Activated T-helper 1 cell treated with Interleukin-2 at 50 U/mL for 16 hours (primary cell): ENCODE measurements at places on chromosomes 7 and 10.

GRCh38 chr10:91462423-91462822 is 52.3 kb downstream of the HECTD2 start:
- DNase-seq: no peak

DNA sequence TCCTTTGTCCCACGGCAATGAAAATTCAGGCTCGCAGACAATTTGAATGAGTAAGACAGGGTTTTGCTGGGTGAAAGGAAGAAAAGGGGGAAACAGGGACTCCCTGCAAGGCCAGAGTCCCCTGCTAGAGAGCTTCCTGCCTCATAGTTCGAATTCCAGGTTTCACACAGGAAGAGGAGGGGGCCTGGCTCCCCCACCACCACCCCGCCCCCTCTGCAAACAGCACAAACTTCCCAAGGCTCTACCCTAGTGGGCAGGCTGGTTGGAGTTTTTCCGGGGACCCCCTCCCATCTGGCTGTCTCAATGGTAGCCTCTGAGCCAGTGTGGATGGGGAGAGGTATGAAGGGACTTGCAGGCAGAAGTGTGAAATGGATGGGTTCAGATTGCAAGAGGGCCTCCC is 57.4 kb upstream of the NEBL start:
- no peak for DNase-seq

GRCh38 chr7:106015381-106016218 is 52.5 kb downstream of the CDHR3 start:
- DNase-seq: no peak

DNA sequence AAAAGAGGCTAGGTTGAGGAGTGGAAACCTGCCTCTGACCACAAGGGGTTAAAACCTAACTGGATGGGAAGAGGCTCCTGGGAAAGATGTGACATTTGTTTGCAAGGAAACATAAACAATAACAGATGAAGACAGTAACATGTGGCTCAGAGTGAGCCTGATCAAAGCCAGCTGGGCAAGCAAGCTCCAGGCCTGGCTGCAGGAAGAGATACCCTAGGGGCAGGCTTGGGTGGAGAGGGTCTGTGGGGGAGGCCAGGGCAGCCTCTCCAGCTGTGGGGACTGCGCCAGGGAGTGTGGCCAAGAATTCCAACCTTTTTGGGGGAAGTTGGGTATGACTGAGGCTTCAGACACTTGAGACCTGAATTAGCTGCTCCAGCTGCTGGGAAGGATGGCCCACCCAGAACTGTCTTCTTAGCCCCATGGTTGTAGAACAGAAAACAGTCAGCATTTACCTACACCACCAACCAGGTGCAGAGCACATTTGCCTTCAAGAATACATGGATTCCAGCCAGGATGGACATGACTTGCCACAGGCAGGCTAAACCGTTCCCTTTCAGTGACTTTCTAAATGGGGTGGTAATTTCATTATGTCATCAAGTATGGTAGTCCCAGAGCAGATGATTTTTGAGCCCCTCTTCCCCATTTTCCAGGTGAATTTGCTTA is 10.4 kb upstream of the FAM170B start:
- DNase-seq: no peak

DNA sequence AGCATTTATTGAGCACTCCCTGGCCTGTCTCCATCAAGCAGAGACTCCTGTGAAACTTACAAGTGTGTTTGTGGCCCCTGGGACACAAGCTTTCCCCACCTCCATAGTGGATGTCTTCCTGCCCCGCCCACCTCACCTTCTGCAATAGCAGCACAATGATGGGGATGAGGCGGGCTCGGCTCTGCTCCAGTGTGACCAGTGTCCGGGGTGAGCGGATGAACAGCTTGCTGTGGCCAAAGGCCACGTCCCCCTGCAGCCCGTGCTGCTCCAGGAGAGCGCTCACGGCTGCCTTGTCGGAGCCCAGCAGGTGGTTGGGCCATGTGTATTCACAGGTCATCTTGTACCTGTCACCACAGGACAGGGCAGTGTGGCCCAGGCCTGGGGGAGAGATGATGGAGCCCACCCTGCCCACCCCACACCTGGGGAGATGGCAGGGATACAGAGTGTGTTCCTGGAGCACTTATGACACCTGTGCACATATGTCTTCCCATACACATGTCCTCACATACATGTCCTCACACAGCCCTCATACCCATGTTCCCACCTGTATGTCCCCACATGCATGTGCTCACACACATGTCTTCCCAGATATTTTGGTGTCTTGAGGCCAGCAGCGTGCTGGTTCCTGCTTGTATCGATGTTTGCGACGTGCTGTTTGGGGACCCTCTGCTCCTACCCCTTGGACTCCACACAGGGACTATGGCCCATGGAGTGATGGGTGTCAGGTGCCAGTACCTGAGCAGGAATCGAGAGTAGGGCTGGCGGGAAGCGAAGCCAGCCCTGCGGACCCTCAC is 12.7 kb downstream of the MYO1G start:
- no peak for DNase-seq
